ENCODE measurements at places on chromosomes 6 and 20.

DNA sequence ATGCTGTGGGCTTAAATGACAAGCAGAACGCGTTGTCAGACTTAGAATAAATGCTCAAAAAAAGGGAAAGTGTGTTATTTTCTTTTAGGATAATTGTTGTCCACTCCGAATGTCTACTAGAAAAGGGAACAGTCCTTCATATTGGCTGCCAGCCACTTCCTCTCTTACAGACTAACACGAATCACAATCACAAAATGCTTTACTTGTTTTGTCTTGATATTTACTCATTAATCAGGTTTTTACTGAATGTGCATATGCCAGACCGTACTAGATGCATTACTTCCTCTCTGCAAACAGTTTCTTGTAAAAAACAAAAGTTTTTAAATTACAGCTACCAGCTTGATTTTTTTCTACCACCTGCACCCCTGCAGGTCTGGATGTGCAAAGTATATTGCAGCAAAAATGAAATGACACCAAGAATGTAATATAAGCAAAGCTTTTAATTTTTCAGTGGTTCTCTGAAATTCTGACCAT is 821 bp downstream of the DHX35 start:
- DNase-seq: no peak

DNA sequence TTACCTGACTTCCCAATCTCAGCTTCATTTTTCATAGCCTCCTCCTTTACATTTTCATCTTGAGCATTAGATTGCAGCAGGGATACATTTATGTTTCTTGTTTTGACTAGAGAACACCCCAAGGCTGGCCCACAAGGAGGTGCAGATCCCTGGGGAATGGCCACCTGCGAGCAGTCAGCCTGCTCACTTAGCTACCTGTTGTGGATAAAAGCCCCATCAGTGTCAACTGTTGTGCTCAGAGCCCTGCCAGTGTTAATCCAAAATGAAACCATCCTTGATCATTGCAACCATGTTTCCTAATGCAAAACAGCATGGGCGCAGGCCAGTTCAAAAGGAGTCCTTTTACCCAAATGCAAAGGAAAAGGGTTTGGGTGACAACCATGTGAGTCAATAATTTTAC is 50.8 kb downstream of the CNR1 start:
- DNase-seq: no peak

- DNase-seq: no peak
Observed at GRCh38 chr20:31472395-31473330, 2.3 kb downstream of the DEFB124 start.

DNA sequence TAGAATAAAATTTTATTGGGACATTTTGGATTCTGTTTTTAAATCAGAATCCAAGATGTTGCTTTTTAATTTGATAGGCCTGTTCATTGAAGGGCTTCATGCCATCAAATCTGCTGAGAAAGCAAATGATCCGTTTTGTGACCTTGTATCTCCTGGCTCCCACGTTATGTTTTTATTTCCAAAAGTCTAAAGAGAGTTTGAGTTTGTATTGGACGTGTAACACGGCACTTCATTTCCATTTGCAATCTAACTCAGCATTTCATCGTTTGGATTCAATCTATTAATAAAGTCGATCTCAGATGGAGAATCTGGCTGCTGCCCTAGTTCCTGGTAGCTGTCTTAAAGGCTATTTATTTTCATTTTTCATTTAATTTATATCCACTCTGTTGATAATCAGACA is 17.0 kb downstream of the KIF25 start:
- DNase-seq: no peak
